IPS DF 19.7 (cell line): ENCODE measurements at places on chromosomes 5 and 9.

GRCh38 chr9:81595887-81596543 is 93.3 kb downstream of the TLE1 start:
- DNase-seq: peak; percentile 35

DNA sequence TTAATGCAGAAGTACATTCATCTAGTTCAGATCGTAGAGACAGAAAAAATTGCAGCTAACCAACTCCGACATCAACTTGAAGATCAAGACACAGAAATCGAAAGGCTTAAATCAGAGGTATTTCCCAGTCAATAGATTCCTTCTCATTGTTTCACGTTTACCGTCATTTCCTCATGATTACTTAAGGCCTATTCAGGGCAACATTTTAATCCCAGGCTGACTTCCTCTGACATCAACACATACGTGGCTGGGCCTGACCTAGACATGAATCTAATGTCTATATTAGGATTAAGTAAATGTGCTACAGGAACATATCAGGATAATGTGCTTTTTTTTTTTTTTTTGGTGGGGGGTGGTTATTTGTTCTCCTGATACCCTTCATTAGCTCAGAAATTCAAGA is 107.9 kb downstream of the RASGRF2 start:
- no peak for DNase-seq

- peak; percentile 75 for DNase-seq
Observed at GRCh38 chr9:113620377-113621161, 157.0 kb downstream of the RGS3 start.

DNA sequence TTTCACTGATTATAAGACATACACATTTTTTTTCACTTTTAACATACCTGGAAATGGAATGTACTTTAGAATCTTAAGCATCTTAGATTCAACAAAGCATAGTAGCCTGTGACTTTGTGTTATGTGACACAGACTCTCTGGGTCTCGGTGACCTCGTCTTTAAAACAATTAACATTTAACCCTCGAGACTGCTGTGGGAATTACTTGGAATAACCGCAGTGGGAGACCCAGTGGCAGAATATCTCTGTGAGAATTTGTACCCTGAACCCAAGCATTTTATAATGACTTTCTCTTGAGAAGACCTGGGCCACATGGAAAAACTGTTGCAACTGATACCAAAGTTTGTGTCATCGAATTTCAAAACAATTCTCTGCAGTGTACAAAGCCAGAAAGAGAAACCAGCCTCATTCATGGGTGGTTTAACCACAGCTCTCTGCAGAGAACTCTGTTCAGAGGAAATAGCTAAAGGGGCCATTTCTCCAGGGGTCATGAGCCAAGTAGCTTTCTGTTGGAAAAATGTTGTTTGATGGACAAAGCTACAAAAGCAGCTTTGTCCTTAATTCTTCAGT is 10.0 kb upstream of the RETREG1 start:
- DNase-seq: no peak

DNA sequence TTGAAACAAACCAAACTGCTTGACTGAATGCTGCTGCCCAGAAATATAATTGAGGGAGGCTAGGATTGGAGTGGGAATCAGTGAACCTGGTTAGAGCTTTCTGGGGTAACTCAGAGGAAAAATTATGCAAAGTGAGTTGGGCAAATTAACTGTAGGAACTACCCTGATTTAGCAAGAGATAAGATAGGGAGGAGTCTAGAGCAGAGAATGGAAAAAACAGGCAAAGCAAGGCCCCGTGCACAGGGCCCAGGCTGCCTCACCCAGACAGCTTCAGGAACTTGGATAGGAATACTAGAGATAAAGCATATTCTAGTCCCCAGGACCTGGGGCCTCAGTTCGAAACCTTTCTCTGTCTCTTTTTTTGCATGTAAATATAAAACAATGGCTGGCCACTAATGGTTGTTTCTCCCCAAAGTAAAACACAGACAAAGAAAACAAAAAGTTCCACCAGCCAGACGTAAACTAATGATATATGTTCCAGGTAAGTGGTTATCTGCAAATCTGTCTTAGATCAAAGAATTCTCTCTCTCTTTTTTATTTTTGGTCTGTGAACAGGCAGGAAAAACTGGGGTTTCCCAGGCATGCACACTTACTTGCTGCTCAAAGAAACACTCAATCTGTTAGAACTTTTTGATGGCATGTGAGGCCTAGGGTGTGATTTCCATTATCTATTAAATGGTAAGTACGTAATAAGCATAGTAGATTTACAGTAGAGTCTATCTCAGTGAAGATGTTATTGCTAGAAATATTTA is 168.1 kb upstream of the MAP3K1 start:
- no peak for DNase-seq

DNA sequence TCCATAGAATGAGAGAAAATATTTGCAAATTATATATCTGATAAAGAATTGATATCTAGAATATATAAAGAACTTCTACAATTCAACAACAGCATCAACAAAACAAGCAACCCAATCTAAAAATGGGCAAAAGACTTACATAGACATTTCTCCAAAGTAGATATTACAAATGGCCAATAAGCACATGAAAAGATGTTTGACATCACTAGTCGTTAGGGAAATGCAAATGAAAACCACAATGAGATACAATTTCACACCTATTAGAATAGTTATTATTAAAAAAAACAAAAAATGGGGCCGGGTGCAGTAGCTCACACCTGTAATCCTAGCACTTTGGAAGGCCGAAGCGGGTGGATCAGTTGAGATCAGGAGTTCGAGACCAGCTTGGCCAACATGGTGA is 24.4 kb downstream of the CATSPER3 start:
- no peak for DNase-seq

GRCh38 chr5:76612942-76613341 is 10.3 kb downstream of the F2RL2 start:
- DNase-seq: no peak

GRCh38 chr5:80125022-80125961 is 90.1 kb downstream of the THBS4 start:
- DNase-seq: no peak

DNA sequence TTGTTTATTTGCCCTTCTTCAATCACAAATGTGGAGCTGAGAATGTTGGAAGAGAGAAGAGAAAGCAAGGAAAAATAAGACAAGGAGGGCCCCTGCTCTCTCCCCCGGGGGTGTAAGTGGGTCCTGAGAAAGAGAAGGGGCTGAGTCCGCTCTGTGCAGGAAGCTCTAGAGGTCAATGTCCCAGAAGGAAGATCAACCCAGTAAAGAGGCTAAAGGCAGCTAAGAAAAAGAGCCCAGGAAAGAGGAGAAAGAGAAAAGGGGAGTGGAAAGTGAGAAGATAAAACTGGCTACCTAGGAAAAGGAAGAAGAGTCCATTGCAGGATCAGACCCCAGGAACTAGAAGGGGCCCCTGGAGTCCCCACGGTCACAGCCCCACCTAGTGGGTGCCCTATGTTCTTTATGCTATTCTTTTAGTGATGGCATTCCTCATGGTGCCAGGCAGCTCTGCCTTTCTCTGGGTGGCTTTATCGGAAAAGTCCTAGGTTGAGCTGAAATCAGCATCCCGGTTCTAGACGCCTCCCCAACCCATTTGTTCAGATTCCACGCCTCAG is 583.4 kb downstream of the ACTL7B start:
- DNase-seq: no peak

GRCh38 chr9:125437771-125438221 is 176.2 kb downstream of the GAPVD1 start:
- no peak for DNase-seq

DNA sequence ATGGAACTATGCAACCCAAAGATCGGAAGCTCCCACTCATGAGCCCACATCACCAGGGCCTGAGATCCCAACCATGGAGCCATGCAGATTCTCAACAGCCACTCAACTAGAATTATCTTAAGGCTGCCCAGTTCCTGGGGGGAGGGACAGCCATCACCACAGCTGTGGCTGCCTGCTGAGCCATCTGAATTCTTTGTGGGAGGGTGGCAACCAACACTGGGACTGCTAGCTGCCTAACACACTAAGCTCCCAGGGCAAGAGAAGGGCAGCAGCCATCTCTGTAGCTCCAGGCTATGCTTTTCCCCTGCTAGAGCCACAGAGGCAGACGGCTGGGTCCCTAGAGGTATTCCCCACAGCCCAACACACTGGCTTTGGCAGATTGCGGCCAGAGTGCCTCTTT is 251.3 kb upstream of the GRAMD2B start:
- no peak for DNase-seq

- DNase-seq: no peak
Observed at GRCh38 chr9:88747768-88748167, 212.8 kb downstream of the NXNL2 start.

GRCh38 chr5:159902444-159903121 is 13.7 kb upstream of the ADRA1B start:
- no peak for DNase-seq

DNA sequence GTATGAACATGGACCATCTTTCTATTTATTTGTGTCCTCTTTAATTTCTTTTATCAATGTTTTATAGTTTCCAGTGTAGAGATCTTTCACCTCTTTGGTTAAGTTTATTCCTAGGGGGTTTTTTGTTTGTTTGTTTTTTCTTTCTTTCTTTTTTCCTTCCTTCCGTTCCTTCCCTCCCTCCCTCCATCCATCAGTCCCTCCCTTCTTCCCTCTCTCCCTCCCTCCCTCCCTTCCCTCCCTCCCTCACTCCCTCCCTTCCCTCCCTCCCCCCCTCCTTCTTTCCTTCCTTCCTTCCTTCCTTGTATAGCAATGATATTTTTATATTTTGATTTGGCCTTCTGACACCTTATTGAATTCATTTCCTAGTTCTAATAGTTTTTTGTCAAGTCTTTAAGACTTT is 23.4 kb upstream of the IGFBPL1 start:
- DNase-seq: no peak

DNA sequence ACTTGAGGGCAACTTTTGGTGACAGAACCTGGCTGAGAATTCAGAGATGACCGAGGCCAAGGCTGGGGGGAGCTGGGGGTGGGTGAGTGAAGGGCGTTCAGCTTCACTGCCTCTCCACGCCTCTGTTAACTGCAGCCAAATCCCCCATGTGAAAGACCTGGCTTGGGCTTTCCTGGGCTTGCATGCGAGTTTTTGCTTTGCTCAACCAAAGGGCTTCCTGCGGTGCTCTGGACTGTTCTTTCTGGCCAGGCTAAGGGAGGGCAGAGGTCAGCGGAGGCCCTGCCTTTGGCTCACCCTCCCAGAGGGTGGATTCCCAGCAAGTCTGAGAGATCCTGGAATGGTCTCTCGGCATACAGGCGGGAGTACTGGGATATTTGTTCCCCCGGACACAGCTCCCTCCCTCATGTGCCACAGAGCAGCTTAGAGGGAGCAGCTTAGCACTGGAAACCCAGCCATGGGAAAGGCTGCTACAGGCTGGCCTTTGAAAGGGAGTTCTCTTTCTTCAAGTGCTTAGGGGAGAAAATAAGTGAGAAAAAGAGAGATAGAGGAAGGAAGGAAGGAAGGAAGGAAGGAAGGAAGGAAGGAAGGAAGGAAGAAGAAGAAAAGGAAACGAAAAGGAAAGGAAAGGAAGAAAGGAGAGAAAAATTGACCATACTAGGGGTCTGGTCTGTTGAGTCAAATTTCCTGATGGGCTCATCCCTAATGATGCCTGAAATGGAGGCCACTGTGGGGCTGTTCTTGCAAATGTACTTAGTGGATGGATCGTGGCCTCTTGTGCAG is 158.8 kb downstream of the FGF18 start:
- DNase-seq: no peak

DNA sequence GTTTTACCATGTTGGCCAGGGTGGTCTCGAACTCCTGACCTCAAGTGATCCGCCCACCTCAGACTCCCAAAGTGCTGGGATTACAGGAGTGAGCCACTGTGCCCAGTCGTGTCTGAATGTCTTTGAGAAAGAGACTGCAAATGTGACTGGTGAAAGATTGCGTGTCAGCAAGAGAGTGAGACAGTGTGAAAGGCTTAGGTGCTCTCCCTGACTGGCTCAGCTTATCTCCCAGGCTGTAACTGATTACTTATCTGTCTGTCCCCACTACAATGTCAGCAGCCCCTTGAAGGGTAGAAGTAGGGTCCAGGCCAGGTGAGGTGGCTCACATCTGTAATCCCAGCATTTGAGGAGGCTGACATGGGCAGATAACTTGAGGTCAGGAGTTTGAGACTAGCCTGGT is 3.4 kb upstream of the FGFR4 start:
- DNase-seq: no peak

- DNase-seq: no peak
Observed at GRCh38 chr9:95506428-95506677, 10.4 kb downstream of the PTCH1 start.

- no peak for DNase-seq
Observed at GRCh38 chr5:29077451-29077850, 2039.1 kb upstream of the CDH9 start.

DNA sequence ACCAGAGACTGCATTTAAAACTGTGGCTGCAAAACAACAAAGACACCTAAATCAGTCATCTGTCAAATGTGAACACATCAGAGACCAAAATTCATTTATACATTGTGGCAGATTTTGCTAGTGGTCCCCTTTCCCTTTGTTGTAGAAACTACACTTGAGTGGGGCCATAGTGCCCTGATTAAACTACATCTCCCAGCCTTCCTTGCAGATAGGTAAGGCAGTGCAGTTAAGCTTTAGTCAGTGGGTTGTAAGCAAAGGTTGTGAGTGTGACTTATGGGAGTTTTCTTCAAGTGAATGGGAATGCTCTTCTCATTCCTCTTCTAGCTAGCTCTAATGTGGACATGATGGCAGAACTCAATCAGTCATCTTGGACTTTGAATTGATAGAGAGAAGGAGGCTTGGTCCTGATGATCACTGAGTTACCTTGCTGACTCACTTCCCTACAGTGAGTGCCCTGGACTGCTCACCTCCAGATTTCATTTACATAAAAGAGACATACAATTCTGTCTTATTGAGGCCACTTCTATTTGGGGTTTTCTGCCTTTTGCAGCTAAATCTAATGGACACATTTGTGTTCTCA is 35.2 kb upstream of the SPARC start:
- no peak for DNase-seq

GRCh38 chr5:97088774-97089148 is 53.6 kb downstream of the LIX1 start:
- DNase-seq: no peak

- DNase-seq: no peak
Observed at GRCh38 chr5:23864786-23865185, 357.4 kb downstream of the PRDM9 start.

DNA sequence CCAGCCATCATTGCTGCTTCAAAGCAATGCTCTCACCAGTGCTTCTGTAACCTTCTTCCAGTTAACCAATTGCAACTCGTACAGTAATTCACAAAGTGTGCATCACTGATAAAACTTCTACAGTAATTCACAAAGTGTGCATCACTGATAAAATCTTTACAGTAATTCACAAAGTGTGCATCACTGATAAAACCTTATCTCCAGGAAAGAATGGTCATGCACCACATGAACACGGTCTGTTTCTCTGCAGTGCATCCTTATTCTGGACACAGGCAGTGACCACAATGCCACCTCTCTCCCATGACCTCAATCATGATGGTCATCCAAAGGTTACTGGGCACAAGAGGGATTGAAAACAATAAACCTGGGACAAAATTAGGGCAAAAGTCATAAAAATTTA is 153.6 kb downstream of the TSSK1B start:
- no peak for DNase-seq

- DNase-seq: no peak
Observed at GRCh38 chr5:73674669-73675004, 48.6 kb downstream of the ARHGEF28 start.

GRCh38 chr9:108816037-108816436 is 39.7 kb downstream of the ACTL7B start:
- DNase-seq: no peak
